Heart left ventricle (tissue), 16 donors: ENCODE measurements at places on chromosomes 1 and 21. TPM values are rescaled to one million over a fixed set of nuclear protein-coding genes. Genes with fewer than 3 reads are reported as not detected.

- no peaks in the 10 kb centered on the region for H3K27me3 ChIP-seq
- no peak overlapping the region for H3K4me3 ChIP-seq
- DNase-seq, result no peak
These were observed 1.5 kb upstream of the PRDX6 start for GRCh38 chr1:173475564-173476196.

DNA sequence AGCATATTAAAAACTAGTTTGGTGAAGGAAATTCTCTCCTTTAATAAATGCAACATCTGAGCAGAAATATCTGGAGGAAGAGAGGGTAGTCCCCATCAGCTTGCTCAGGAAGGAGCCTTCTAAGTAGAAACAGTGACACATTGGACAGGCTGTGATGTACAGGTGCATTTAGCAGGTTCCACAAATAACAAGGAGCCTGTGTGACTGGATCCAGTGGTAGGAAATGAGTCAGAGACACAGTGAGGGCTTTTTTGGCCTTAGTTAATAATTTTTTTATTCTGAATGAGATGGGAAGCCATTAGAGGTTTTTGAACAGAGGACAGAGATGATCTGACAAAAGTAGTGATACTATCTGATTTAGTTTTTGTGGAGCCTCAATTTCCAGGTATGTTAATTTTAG lies 738.9 kb upstream of the PTBP2 start:
- H3K4me1 ChIP-seq, result no peaks in the 10 kb centered on the region
- no peaks in the 10 kb centered on the region for H3K36me3 ChIP-seq
- DNase-seq, result no peak
- no peaks in the 10 kb centered on the region for H3K27me3 ChIP-seq
- H3K4me3 ChIP-seq, result no peak overlapping the region
- H3K27ac ChIP-seq, result no peak overlapping the region

GRCh38 chr1:248885646-248886045 lies 20.4 kb upstream of the PGBD2 start:
- no peaks in the 10 kb centered on the region for H3K36me3 ChIP-seq
- DNase-seq, result no peak
- H3K27ac ChIP-seq, result no peak overlapping the region
- no peak overlapping the region for H3K4me3 ChIP-seq
- H3K27me3 ChIP-seq, result no peaks in the 10 kb centered on the region

- peak overlapping the region; percentile 78 for H3K27ac ChIP-seq
- no peaks in the 10 kb centered on the region for H3K27me3 ChIP-seq
- H3K4me3 ChIP-seq, result peak overlapping the region; percentile 63
- peaks cover 11% of the 10 kb centered on the region for H3K4me1 ChIP-seq
These were observed 8.5 kb upstream of the ARHGAP29 start for GRCh38 chr1:94245747-94246438.

- H3K36me3 ChIP-seq, result no peaks in the 10 kb centered on the region
- H3K27ac ChIP-seq, result peak overlapping the region; percentile 73
- peak; percentile 67 for DNase-seq
- H3K4me3 ChIP-seq, result no peak overlapping the region
These were observed 35.9 kb downstream of the FHAD1 start for GRCh38 chr1:15282810-15283474.

DNA sequence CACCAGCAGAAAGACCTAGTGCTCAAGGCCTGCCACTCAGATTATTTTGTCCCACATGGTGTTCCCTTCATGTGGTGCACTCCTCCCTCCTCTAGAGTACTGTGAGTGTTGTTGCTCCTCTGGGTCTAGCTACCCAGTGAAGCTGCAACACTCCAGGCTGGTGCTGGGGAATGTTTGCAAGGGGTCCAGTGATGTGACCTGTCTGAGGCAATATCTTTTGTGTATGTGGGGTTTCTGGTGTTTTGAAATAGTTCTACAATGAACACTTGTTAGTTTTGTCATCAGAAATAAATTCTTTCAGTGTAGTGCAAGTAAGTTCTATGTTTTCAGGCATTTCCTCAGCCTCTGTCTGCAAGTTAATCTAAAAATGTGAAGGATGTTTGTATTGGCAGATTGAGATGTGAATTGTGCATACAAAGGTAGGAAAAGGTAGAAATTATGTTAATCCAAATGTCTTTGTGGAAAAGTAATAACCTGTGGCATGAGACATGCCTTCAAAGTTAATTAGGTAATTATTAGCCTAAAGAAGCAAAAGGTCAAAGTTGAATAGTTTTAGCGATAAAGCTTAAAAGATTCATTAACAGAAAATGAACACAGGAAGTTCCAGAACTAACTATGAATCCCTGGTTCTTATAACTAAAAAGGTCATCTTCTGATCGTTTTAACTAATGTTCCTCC lies 616.8 kb downstream of the LTN1 start:
- no peaks in the 10 kb centered on the region for H3K4me1 ChIP-seq
- no peak for DNase-seq
- H3K27ac ChIP-seq, result no peak overlapping the region
- no peaks in the 10 kb centered on the region for H3K36me3 ChIP-seq
- H3K27me3 ChIP-seq, result no peaks in the 10 kb centered on the region

SH3GLB1 gene
- total RNA-seq, result 117 TPM

LINGO4 gene
- 0.56 TPM for total RNA-seq

PDPN gene
- 15.4 TPM for total RNA-seq
